Trophoblast cell (in vitro differentiated cells and primary cell): ENCODE measurements at places on chromosomes 2 and 18.
A peak's percentile ranks its signal among the peaks of the same experiment; 100 is the strongest.

GRCh38 chr2:176085120-176085788 lies 1.5 kb upstream of the EVX2 start:
- DNase-seq: no peak

DNA sequence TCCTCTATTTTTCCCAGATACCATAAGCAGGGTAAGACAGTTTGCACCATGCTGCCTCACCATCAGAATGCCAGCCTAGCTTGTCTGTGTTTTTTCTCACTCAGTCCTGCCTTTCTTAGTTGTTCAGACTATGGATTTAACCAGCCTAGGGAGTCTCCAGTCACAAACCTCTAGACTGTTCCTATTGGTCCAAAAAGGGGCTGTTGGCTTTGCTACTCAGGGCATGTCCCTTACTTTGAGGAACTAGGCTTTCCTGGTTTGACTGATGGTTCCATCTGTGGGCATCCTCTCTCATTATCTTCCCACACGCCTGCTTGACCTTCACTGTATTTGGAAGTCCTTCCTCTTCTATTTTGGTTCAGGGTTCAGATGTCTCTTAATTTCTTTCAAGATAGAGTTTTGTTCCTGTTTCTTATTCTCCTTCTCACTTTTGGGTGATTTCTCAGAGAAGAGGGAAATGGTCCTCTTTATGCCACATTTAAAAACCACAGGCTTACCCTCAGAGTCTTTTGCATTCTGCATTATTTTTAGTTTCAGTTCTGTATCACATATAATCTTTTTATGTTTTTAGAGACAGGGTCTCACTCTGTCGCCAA lies 31.3 kb upstream of the TMEM131 start:
- peak; percentile 12 for DNase-seq

GRCh38 chr18:28036488-28036887 lies 140.4 kb downstream of the CDH2 start:
- no peak for DNase-seq

DNA sequence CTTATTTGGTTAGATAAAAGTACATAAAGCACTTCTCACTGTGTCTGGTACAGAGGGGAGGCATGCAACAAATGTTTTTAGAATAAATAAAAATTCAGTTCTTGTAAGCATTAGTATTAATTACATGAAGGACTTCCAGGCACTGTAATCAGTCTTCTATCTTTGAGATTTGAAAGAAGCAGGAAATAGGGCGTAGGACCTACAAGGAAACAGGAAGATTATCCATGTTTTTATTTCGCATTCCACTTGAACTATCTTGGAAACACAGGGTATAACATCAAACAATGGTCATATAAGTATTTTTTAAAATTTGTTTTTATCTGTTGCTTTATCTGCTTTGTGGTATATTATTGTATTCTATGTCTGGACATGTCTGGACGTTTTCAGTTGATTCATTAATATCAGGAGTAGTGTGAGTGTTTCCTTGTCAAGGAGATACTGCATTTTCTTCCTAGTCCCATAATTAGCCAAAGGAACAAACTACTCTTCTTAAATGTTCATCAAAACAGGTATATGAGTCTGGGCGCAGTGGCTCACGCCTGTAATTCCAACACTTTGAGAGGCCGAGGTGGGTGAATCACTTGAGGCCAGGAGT lies 32.5 kb downstream of the BMPR2 start:
- DNase-seq: no peak

- DNase-seq: peak; percentile 26
These were observed 88.7 kb upstream of the ATL2 start for GRCh38 chr2:38465789-38466127.

- DNase-seq: peak; percentile 34
These were observed 563 bp downstream of the KIF3C start for GRCh38 chr2:25981596-25982272.

DNA sequence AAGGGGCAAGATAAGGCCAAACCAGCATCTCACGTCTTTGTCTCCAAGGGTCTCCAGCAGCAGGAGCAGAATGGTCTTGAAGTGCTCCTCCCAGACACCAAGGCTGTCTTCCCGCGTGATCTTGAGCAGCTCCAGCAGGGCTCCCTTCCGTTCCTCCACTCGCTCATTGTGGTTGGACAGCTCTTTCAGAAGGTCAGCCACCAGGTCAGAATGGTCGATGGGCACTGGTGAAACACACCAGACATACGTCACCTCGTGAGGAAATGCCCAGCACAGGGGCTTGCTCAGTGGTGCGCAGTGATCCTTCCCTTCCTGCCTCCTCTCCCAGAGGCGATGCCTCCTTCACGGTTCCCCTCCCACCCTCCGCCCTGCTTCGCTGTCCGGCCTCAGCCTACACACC lies 80.1 kb upstream of the TFCP2L1 start:
- no peak for DNase-seq

GRCh38 chr2:240235811-240236210 lies 95.4 kb upstream of the OTOS start:
- DNase-seq: no peak

DNA sequence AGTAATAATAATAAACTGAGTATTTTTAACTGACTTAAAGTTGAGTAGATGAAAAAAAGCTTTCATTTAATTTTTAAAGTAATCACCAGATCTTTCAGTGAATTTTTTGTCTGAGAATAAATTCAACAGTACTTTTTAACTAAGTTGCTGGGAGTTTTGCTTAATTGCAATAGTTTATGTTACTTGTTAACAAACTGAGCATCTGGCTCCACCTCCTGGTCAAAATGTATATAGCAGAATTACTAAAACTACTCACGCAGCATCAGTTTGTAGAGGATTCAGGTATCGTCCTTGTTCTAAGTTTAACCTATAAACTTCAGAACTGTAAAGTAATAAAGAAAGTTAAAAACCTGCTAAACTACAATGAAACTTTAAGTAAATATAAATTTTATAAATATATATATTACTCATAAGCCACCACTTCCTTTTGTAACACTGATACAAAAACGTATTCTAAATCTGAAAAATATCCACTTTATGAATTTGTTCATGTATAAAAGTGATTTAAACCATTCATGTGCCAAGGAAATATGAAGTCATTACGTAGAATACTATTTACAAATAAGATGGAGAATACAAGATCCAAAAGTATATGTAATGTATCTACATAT lies 21.3 kb downstream of the NOL10 start:
- peak; percentile 32 for DNase-seq
